Mesenteric fat pad (tissue), 1 donor: ENCODE measurements at places on chromosomes 7 and 10. TPM values are rescaled to one million over a fixed set of nuclear protein-coding genes. Genes with fewer than 3 reads are reported as not detected.
A peak's percentile ranks its signal among the peaks of the same experiment; 100 is the strongest.

The COL13A1 gene
- total RNA-seq = not detected

GRCh38 chr10:75532253-75532924 lies 101.0 kb downstream of the LRMDA start:
- DNase-seq = no peak

DNA sequence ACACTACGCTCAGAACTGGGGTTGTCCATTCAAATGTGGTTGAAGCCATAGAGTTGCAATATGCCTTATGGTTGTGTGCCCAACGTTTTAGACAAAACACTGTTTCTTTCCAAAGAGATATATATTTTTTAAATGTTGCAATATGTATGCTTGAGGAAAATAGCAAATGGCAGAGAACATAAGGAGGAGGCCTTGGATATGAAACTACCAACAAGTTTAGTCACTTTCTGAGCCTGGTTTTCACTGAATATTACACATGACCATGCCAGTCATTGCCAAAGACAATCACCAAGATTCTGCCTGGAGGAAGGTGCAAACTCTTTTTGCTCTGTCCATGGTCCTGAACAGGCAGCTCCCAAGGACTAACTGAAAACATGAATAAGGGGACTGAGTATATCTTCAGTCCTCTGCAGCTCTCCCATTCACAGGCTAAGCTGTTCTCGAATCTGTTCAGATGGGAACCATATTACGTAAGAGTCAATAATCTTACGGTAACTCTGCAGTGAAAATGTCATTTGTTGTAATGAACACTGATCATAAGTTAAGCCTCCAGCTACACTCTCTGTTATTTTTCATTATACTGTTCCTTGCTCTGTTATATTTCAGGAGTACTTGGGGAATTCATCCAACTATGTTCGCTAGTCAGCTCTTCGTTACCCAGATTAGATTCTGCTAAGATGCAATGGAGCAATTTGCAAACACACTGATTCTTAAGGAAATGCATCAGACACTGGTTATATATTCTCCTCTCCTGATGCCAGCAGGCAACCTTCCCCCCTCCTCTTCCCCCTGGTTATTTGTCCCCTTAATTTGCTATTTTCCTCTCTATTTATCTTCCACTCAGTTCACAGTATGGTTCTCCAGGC lies 90.7 kb upstream of the C1QL3 start:
- DNase-seq = no peak

- no peak for DNase-seq
Measured at GRCh38 chr10:14995964-14996565, 36.9 kb downstream of the MEIG1 start.

The WBP1L gene
- total RNA-seq = 98.0 TPM

GRCh38 chr10:17659365-17659764 lies 15.4 kb downstream of the STAM start:
- no peak for DNase-seq

DNA sequence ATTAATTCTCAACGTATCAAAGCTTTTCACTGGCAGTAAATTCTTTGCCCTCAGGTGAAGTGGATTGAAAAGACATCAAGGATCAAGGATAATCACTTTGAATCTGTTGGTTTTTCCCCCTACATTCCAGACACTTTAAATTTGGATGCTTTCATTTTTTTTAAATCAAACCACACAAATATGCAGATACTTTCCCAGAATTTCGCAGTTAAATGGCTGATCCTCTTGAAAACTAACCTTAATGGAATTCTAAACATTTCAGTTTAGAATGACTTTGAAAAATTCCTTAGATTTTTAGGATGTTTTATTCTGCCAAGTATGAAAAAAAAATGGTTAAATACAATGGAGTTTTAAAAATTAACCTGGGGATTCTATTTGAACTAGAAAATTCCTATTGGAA lies 325.9 kb downstream of the GFRA1 start:
- DNase-seq = no peak

GRCh38 chr10:52250510-52250909 lies 63.6 kb upstream of the DKK1 start:
- no peak for DNase-seq

DNA sequence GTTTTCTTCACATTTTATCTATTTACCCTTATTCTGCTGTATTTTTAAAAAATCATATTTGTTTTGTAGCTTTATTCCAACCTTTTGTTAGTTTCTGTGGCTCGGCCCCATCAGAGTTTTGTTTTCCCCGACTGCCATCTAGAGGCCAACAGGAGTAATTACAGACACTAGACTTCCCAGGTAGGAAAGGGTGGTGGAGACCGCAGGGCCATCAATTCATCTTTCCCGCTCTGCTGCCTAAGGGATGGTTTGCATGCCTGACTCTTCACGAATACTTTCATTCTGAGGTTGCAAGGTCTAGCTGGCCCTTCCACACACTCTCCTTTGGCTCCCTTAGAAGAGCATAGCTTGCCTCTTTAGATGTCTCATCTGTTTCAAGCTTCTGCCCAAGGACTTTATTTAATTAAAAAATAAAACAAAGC lies 38.3 kb downstream of the LYZL2 start:
- peak; percentile 3 for DNase-seq

The KIAA1217 gene
- total RNA-seq = 74.8 TPM

GRCh38 chr10:110446954-110447608 lies 50.6 kb upstream of the DUSP5 start:
- DNase-seq = peak; percentile 69

- DNase-seq = no peak
Measured at GRCh38 chr7:158672975-158673374, 31.6 kb downstream of the NCAPG2 start.

DNA sequence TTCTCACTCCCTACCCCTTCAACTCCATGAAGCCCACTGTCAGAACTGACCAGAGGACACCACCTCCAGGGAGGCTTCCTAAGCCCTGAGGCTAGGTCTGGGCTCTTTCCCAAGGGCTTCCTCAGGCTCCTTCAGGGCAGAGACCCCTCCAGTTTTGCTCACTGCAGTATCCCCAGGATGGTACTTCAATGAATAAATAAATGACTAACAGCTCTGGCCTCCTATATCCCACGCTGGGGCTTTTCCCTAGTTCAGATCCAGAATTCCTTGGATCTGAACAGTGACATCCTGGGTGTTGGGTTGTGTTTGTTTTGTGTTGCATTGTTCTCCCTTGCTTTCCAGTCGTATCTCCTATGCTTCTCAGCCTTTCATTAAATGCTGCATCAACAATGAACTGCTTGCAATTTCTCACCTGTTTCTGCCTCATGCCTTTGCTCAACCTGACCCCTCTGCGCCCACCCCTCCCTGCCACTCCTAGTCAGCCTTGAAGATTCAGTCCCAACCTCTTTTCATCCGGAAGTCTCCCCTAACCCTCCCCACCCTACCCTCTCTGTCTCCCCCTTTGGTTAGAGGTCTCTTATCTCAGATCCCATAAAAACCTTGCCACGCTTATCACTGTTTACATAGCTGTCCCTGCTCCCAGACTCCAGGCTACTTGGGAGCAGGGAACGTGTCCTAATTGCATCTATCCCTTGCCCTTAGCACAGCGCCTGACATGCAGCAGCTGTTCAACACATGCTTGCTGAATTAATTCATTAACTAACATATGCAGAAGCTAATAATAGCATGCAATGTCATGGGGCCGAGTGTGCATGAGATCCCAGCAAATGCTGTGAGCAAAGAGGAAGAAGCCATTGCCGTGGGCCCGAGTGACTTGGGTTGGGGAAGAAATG lies 41.7 kb downstream of the PPP1R3C start:
- no peak for DNase-seq

The NRG3 gene
- 0.19 TPM for total RNA-seq

GRCh38 chr7:100088621-100089457 lies at the start of gene COPS6:
COPS6 (plus strand) TSS chr7:100088969; CDS start chr7:100088991, 22 bp downstream.
- DNase-seq = peak; percentile 94

DNA sequence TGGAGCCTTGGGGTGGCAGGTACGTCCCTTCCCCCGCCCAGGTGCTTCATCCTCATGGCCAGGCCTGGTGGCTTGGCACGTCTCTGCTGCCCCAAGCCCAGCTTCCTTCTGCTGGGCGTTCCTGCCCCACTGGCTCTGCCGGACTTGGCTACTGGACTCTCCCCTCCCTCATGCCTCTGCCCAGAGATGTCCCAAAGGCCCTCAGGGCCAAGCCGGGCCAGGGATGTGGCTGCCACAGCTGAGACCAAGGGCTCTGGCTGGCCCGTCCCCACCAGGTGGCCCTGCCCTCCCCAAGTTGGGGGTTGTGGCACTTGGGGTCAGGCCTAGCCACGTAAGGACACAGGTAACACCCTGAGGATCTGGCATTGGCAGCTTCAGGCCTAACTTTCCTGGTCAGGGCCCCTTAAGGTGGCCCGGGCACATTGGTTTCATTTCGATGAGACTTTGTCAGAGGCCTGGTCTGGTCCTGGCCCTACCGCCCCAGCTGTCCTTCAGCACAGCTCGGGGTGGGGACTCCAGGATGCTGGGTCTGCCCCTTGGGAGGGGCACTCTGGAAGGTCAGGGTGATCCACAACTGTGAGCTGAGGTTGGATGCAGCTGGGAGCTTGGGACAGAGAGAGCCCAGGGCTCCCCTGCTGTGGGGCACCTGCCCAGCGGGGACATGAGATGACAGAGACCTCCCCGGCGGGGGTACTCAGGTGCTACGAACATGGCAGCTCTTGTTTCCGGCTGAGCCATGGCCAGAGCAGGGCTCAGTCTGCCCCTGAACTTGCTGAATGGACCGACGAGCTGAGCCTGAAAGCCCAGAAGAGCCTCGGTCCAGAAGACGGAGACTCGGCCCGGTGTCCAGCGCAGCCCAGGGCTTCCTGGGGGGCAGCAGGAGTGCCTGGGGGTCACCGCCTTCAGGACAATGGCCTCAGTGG lies 2.9 kb downstream of the BHLHA15 start:
- DNase-seq = peak; percentile 78

- no peak for DNase-seq
Measured at GRCh38 chr7:82419200-82419599, 24.4 kb downstream of the CACNA2D1 start.

DNA sequence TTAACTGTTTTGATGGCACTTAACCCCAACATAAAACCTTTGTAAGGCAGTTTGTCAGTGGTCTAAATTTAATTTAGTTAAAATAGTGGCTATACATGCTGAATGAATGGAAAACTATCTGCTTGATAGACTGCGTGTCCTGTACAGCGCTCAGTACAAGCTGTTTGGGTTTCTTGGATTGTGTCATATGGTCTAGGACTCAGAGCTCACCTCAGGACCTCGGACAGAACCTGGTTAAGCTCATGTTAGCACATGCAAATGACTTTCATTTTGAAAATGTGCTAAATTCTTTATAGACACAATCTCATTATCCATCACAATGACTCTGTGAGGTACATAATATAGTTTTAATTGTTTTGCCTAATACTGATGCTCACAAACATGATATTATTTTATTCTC lies 55.7 kb upstream of the RELN start:
- no peak for DNase-seq

The SUN3 gene
- total RNA-seq = not detected

DNA sequence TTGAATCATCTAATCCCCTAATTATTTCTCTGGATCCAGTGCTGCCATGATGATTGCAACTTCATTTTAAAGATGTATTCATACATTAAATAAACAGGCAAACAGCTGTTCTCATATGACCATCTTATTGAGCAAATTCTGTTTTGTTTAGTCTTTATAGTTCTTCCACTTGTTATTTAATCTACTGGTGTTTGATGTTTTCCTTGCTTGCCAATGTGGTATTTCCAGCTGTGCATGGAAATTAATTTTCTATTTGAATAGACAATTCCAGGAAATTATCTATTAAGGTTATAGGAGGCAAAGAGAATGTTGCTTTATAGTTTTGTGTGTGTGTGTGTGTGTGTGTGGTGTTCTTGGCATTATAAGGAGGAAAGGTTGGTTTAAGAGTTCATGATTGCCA lies 167.0 kb upstream of the PRPS1L1 start:
- no peak for DNase-seq

The RFC2 gene
- total RNA-seq = 16.9 TPM

DNA sequence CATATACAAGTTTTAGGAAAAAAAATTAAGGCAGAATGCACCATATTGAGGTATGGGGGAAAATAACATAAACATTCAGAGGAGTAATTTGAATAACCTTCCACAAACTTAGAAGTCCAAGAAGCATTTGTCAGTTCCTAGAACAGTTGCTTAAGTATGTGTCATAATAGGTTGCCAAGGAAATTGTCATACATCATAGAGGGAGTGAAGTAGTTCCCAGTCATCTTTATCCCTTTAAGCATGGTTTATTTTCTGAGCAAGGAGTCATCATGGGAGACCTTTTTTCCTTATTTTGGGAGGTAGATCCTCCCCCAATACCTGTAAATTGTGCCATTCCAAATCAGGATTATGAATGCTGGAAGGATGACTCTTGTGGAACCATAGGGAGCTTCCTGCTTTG lies at the start of gene SSMEM1:
Gene SSMEM1, plus strand, starts transcription at position 219 of the 400 bp plus-strand sequence. Its CDS starts 51 bp downstream, at position 270.
- no peak for DNase-seq

The PLEKHS1 gene
- 0.13 TPM for total RNA-seq

GRCh38 chr7:104208421-104208780 lies 588 bp upstream of the ORC5 start:
- DNase-seq = no peak

DNA sequence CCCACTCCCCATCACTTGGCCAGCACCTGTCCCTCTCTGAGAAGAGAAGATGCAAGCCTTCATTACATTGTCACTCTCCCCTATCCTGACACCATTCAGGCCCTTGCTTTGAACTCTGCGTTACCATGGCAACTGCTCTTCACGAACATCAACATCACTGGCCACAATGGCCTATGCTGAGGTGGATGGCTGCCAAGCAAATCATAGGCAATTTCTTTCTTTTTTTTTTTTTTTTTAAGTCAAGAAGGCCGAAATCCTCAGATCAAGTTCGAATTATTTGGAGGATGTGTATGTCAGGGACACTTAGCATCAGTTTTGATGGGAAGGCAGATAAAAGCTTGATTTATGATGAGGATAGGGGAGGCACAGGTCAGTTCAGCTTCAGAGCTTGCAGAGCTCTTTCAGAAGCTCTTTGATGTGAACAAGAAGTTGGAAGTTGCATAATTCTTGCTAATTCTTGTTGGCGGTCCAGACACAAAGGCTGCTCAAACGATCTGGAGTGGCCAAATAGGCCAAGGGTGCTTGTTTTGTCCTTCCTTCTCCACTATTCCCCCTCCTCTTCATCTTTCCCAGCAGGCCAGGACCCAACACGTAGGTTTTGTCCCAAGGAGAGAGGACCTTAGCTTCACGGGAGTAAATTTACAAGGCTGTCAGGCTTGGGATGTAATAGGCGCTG lies 179.9 kb upstream of the NPVF start:
- no peak for DNase-seq

The PNLIP gene
- 1.5 TPM for total RNA-seq

- no peak for DNase-seq
Measured at GRCh38 chr7:39187130-39187529, 209.4 kb downstream of the POU6F2 start.

The FKBP6 gene
- total RNA-seq = not detected

- no peak for DNase-seq
Measured at GRCh38 chr7:111561654-111561903, 713 bp downstream of the IMMP2L start.

DNA sequence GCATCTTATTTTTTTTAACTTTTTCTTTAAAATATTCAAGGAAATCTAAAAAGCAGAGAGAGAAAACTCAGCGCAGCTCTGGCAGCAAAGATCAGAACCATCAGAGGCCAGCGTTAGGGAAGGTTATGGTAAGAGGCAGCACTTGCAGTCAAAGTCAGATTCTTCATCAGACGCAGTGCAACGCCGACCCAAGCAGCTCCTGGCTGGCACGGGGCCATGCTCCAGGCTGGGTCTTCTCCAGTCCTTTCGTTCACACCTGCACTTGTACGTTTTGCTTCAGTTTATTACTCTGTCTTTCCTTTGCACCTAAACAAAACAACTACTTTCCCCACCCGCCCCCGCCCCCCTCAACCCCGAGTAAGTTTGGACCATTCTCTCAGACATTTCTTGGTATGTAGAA lies 43.1 kb upstream of the SEC61G start:
- no peak for DNase-seq

- DNase-seq = no peak
Measured at GRCh38 chr10:58517491-58518355, 5.1 kb downstream of the BICC1 start.

GRCh38 chr7:13312307-13312706 lies 624.9 kb downstream of the ARL4A start:
- DNase-seq = no peak
